ENCODE measurements at places on chromosomes 1 and 21.

GRCh38 chr21:42308914-42309752, 6.1 kb downstream of the TFF3 start:
- DNase-seq: no peak

GRCh38 chr1:86184426-86184825, 27.9 kb upstream of the COL24A1 start:
- DNase-seq: no peak

- no peak for DNase-seq
Observed at GRCh38 chr1:21244986-21245687, 45.1 kb downstream of the ECE1 start.

DNA sequence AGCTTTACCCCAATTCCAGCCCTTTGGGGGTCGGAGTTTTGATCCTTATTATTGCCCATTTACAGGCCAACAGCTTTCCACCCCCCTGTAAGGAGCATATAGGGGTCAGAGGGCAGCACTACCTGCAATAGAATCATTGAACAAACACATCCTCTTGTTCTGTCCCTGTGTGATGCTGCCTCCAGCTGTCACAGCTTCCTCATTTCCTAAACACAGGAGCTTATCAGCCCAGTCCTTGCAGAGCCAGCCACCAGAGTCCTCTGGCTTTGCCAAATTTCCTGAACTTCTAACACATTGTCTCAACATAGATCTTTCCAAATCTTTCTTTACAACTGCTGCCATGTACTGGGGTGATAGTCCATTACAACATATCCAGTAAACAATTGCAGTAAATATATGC, 32.8 kb upstream of the PTBP2 start:
- DNase-seq: peak; percentile 32

DNA sequence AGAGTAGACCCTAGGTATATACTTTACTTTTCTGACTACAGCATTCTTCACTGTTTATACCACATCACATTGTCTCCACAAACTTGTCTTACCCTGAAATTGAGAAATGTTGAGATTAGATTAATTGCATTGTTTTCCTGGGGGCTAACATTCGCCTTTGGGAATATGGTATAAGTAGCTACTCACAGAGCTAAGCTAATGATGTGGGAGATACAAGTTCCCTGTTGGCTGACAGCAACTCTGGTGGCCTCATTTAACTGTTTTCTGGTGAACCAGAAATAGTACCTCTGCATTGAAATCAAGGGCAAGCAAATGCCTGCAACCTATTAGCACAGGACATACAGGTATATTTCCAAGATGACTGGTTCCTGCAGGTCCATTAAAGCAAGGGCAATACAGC, 13.2 kb upstream of the VCAM1 start:
- DNase-seq: no peak
